ENCODE measurements at places on chromosomes 16 and 17.

DNA sequence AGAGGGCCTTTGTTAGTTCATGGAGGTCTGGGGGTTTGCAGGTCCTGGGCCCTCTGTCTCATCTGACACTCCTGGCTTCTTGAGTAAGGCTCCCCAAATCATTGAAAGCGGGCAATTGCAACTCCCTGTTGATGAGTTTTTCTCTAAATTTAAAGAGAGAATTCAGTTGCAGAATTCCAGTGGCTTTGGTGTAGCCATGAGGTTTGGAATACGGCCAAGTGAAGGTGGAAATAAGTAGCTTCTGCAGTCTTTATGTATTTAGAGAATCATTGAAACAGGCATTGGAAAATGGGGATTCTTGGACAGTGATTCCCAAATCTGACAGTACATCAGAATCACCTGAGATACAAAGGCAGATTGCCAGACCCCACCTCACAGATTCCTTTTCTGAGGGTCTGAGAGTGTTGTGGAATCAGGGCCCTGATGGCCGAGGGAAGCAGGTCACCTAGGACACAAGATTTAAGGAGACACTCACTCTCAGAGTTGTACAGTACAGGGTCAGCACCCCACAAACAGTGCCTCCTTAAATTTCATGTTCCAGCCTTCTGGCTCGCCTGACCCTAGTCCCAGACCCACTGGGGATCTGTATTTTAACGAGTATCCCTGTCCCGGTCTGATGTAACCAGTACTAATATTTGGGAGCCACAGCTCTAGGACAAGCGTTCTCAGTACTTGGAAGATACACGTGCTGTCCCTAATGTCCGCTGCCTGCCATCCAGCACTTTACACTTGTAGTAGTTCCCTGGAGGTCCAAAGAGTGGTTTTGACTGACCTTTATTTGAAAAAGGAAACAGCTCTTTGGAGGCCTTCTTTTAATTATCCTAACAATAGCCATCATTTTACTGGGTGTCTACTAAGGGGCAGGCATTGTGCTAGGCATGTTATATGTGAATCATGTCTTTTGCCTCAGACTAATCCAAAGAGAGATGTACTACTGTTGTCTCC lies 37.8 kb downstream of the YPEL2 start:
- no peak for DNase-seq

DNA sequence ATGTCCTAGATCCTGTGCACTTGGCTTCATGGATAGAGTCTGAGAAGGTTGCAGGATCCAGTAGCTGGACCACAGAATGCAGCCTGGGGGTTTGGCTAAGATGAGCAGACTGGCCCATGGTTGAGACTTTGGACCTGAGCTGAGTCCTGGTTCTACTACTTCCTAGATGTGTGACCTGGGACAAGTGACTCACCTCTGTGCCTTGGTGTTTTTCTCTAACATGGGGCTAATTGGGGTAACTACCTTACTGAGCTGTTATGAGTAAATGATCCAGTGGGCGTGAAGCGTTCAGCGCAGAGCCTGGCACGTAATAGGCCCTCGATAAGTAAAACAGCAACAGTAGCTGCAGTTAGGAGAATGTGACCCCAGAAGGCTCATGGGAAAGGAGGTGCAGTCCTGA lies 38.8 kb downstream of the SNX20 start:
- no peak for DNase-seq

- no peak for DNase-seq
Observed at GRCh38 chr17:497241-498034, 144.8 kb upstream of the RPH3AL start.

DNA sequence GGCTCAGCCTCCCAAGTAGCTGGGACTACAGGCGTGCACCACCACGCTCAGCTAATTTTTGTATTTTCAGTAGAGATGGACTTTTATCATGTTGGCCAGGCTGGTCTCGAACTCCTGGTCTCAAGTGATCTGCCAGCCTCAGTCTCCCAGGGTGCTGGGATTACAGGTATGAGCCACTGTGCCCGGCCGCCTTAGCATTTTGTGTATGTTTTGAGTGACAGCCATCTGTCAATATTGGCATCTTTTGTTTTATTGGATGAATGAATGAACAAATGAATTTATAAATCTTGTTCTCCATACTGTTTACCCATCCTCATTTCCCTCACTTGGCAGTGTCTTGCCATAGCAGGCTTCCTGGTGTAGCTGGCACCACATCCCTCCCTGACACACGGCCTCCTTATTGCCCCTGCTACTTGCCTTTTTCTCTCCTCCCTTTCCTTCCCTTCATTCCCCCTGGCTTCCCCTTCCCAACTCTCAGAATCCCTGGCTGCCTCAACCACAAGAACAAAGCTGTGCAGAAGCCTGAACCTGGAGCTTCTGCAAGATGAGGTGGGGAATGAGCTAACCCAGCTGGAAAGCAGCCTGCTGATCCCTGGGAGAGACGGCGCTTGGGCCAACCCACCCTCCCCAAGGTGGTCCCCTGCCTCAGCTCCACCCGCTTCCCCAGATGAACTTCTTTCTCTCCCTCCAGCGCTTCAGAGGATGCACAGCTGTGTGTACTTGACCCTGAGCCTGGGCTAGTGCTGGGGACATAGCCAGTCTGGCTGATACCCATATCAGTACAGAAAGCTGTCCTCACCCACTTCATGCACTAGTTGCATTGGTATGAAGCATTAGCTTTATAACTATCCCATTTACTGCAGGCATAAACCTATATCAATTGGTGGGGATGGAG lies 34.3 kb downstream of the WNT9B start:
- no peak for DNase-seq

DNA sequence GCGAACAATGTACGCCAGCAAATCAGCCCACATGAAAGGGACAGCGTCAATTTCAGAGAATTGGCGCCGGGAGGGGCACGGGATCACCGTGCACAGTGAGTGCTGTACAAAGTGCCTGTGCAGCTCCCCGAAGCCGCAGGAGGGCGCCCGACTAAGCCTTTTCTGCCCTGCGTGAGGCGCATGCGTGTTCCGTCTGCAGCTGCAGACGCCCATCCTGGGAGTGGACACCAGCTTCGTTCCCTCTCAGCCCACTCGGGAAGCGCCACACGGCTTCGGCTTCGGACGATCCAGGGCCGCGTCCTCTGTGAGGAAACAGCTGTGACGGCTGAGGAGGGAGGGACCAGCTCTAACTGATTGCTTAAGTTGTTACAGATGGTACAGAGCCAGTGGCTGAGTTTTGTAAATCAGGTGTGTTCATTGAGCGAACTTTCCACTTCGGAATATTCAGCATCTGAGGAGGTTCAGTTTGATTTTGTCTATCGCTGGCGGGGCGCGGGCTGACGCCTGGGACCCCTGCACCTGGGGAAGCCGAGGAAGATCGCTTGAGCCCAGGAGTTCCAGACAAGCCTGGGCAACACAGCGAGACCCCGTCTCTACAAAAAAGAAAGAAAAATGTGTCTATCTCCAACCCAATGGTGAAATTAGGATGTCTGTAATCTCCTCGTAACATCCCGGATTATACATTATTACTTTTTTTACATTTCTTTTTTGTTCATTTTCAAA lies 15.4 kb upstream of the ZNF287 start:
- peak; percentile 2 for DNase-seq

- no peak for DNase-seq
Observed at GRCh38 chr16:53061256-53061655, 6.5 kb downstream of the CHD9 start.

DNA sequence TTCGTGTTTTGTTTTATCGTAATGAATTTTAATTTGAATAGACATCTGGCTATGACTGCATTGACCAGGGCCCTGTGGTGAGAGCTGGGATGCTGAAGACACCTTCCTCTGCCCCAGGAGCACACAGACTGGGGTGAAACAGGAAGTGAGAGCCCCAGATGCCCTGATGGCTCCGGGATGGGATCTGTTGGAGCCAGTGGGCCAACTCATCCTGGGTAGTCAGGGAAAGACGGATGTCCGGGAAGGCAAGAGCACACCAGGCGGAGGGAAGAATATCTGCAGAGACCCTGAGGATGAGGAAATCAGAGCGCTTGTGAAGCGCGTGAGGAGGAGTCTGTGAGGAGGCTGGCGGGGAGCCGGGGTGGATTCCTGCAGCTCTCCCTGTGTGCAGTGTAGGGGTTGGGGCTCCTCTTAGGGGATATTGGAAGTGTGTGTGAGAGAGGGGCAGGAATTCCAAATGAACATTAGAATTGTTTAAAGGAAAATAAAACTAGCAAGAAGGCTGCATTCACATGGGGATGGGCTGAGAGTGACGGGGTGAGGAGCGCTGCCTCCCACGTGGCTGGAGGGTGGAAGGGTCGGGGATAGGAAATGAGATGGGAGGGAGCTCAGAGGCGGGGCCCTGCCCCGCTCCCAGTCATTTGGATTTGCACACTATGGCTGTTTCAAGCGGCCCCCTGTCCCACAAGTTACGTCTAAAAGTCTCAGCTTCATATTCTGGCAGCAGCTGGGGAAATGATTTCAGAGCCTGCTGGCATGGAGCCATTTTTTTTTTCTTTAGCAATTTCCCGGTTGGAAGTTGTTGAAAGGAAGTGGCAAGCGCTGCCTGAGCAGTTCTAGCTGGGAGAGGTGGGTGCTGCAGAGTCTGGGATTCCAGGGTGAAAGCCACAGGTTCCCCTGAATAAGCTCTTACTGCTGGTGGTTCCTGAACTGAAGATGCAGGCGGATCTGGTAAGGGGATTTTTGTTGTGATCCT lies 71.2 kb upstream of the LGALS9 start:
- DNase-seq: no peak
